Right renal cortex interstitium (tissue), 3 donors: ENCODE measurements at places on chromosomes 16 and 17.

DNA sequence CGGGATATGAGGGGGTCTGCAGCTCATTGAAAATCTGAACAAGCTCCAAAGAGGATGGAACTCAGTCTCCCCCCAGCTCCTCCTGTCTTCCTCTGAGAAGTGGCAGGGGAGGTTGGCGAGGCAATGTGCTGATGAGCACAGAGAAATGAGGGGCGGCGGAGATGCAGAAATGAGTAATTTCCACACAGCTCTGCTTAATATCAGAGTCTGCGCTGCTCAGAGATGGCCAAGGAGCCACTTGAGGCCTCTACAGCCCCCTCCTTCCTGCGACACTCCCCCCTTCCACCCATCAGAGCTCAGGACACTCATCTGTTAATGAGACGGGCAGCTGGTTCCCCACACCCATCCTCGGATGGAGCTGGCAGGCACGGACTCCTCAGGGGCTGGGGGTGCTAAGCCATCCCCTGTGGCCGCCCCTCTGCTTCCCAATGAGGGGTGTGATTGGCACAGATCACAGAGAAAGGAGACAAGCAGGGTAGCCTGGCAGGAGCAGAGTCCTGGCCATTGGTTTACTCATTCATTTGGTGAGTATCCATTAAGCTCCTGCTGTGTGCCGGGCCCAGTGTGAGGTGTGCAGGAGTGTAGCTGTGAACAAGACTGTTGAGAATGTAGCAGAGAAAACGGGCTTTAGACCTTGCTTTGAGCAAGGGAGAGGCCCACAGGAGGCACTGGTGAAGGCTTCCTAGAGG, 12.7 kb upstream of the CRHR1 start:
- no peak for DNase-seq

- DNase-seq = no peak
Measured at GRCh38 chr16:70691223-70692129, 5.6 kb upstream of the MTSS2 start.

DNA sequence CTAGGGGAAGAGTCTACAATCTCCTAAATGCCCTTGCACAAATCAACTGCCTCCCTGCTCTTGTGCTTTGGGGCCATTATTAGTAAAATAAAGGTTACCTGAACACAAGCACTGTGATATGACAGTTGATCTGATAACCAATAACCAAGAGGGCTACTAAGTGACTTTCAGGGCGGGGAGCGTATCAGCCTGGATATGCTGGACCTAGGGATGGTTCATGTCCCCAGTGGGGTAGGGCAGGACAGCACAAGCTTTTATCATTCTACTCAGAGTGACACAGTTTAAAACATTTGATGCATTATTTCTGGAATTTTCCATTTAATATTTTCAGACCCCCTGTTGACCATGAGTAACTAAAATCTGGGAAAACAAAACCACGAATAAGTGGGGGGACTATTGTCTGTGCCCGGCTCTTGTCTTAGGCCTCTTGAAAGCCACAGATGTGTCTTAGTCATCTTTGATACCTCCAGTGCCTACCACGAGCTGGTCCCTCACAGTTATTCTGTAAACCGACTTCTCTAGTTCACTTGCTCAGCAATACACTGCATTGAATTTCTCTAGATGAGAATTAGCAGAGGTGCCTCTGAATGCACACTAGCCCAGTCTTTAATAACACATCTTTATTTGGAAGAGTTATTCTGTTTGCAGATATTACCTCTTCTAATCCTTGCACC, 94.6 kb upstream of the DHX40 start:
- no peak for DNase-seq

DNA sequence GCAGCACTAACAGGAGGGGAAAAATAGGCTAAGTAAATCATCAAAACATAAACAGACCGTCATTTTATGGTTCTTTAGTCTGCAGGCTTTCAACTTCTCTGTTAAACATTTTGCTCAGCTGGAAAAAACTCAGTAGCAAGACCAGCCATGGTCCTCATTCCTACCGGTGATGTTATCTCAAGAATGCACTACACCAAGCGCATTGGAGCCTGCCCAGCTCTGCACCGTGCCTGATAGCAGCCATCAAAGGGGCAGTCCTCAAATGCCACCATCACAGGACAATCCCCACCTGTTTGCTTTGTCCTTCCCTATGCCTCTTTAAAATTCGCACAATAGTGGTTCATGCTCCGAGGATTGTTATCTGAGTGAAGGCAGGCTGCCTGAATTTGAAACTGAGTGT, 181.5 kb upstream of the MON1B start:
- DNase-seq = no peak

- no peak for DNase-seq
Measured at GRCh38 chr16:85541980-85542900, 70.9 kb upstream of the GSE1 start.

GRCh38 chr17:28425206-28425605, 19.2 kb upstream of the SLC46A1 start:
- DNase-seq = no peak

DNA sequence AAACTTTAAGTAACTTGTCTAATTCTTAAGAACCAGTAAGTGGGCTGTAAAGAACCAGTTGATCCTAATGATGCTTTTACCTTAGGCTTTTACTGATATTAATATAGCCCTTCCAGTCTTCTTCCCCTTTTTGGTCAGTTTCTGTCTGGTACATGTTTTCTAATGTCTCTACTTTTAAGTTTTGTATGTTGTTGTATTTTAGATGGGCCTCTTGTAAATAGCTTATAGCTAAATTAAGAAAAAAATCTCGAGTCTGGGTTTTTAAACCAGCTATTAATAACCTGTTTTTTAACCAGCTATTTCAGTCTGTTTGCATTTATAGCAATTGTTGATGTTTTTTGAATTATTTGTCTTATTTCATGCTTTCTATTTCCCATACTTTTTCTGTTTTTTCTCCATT, 79.0 kb downstream of the PITPNC1 start:
- DNase-seq = no peak

DNA sequence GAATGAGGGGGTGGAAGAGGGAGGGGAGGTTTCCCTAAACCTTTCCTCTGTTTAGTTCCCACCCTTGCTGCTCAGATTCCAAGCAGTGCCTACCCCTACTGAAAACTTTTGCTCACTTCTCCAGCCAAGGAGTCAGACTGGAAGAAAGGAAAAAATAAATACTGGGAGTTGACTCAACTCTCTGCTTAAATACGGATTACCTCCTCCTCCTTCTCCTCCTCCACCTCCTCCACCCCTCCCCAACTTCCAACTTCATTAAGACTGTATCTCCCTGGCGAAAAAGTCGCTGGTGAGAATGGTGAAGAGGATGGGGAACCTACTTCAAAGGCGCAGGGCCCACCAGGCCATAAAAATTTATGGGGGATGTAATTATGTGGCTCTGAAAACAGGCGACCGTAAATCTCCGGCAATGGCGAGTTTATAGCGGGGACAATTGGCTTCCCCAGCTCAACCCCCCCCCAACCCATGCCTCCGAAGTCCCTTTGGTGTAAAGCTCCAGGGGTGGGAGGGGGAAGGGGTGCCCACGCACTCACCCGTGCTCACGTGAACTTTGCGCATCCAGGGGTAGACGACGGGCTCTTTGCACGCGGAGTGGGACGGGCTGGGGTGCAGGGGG, 712 bp downstream of the HOXB4 start:
- DNase-seq = no peak

GRCh38 chr17:76515274-76515949, 14.2 kb upstream of the RHBDF2 start:
- no peak for DNase-seq

DNA sequence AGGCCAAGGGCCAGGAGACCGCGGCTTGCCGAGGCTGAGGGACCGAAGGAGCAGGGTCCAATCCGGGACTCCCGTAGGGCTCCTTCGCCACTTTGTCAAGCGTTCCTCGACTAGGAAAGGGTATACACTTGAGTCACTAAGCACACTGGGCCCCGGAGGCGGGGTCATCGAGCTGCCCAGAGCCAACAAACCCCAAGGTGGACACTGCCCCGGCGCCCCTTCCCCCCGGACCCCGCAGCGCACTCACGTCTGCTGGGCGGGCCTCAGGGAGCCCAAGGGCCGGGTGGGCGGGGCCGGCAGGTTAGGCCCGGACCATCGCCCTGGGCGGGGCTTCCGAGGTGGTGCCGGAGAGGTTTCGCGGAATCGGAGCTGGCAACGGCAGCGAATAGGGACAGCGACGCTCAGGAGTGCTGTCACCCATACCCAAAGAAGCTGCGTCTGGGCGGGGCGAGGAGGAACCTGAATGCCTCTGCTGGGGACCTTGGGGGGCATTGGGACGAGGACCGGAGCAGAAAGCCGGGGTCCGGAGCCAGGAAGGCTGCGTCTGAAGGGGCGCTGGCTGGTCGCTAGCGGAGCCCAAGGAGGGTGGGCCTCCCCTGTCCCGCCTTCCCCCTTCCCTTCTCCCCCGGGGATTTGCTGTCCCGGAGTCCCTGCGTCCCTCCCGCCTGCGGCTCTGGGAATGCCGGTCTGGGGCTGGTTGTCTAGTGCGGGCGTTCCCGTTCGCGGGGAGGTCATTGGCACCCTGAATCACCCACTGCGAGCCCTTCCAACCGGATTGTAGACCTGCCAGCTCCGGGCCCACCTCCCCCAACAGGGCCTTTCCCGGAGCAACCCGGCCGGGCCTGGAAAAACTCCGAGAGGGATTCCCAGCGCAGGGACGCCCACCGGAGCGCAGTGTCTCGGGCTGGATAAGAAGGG, 118.2 kb upstream of the SMURF2 start:
- DNase-seq = no peak

- DNase-seq = no peak
Measured at GRCh38 chr16:81277541-81278080, 37.2 kb upstream of the GAN start.

- no peak for DNase-seq
Measured at GRCh38 chr16:88287219-88287618, 95.5 kb upstream of the ZNF469 start.

GRCh38 chr17:8706431-8706830, 38.2 kb downstream of the CCDC42 start:
- DNase-seq = no peak

DNA sequence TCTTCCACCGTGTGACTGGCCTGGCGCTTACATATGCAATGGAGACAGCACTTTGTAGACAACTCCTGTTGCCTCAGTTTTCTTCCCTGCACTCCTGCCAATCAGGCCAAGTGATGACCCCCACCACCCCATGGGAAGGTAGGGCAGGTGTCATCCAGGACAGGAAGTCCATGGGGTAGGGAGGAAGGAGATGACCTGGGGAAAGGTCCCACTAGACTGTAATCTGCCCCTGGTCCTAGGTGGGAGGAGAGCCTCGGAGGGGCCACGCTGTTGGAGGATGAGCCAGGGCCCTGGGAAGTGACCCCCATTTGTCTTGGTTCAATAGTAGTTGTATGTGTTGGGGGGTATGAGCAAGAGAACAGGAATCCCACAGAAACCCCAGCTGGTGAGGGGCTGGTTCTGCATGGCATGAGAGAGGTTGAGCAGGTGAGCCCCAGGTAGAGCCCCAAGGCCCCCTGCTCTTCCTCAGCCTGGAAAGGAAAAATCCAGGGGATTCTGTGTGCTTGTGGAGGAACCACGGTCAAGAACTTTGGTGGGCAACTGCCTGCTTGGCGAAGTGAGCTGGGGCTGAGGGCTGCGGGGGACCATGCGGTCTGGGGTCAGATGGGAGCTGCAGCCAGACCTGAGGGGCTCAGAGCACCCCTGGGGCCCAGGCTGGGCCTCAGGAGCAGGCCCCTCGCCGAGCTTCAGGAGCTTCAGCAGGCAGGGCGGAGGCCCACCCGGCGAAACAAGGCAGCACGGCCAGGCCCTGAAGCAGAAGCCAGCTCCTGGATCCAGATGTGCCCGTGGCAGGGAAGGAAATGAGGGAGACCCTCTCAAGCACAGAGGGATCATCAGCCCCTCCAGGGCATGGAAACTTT, 50.7 kb downstream of the NT5M start:
- DNase-seq = no peak

DNA sequence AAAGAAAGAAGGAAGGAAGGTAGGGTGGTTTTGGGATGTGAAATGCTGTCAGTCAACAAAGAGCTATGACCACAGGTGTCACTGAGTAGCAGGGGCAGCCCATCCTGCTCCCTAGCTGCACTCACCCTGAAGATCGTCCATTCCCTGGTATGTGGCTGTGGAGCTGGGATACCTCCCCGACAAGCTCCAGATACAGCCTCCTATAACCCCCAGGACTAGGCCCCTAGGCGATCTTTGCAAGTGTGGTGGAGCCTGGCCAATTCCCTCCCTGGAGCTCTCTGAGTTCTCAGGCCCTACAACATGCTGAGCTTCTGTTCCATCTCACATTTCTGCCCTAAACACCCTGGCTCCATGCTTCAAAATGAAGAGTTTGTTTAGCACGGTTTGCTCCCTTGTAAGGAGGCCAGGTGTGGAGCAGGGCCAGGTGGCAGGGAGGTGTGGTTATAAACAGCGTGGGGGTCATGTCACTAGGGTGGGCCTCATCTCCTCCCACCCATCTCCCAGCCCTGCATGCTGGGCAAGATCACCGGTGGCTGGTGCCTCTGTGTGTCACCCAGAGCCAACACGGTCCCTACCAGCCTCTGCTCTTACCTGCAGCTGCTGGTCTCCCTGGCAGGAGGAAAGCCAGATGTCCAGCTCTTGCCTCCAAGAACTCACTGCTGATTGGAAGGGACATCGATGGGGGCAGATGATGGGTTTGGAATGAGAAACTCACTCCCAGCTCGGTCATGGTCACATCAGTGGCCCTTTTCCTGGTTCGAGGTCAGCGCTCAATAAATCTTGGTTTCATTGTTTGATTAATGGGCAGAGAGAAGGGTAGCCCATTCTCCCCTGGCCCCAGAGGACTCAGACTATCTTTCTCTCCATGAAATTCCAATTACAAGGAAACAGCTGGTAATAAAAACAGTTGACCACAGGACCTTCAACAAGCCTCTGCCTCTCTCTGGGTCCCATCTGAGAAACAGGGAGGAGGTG, 511.0 kb upstream of the CDH5 start:
- no peak for DNase-seq

- DNase-seq = no peak
Measured at GRCh38 chr16:80536238-80536637, 4.6 kb upstream of the DYNLRB2 start.

- DNase-seq = no peak
Measured at GRCh38 chr16:88086571-88087516, 135.6 kb downstream of the BANP start.

GRCh38 chr16:119835-120491, 18.5 kb downstream of the NPRL3 start:
- no peak for DNase-seq
